Activated CD8-positive, alpha-beta T cell treated with anti-CD3 and anti-CD28 coated beads, Interleukin-2, amount 10 ng/mL, durations not matched to agents 7 days and 5 days (primary cell): ENCODE measurements at places on chromosomes 1 and 21.

DNA sequence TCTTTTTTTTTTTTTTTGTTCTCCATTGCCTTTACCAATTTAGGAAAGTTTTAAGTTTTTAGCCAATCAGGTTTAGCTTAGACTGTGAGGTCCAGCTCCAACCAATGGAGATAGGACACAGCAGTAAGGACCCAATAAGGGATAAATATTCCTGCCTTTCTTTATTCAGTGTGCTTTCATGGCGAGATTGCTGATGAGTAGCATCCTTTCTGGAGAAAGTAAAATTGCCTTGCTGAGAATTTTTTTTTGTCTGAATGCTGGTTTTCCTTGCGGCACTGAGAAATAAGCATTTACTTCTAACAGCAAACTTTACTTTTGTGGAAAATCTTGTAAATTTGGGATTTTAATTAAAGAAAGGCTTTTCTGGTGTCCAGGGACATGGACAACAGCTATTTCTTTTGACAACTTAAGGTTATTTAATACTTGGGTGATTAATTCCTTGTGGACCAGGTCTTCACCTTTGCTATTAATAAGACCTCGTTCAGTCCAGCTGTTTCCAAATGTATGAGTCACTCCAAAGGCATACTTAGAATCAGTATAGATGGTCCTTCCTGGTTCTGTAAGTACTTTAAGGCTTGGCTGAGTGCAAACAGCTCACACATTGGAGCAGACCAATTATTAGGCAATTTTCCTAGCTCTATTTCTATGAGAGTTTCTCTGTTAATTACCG, 54.1 kb downstream of the SERINC2 start:
- no peak for DNase-seq
- no peaks in the 10 kb centered on the region for H3K36me3 ChIP-seq
- peaks cover 5% of the 10 kb centered on the region for H3K27me3 ChIP-seq

GRCh38 chr1:175676991-175677390, 66.4 kb downstream of the TNR start:
- no peaks in the 10 kb centered on the region for H3K36me3 ChIP-seq
- H3K27me3 ChIP-seq, result no peaks in the 10 kb centered on the region
- no peak overlapping the region for H3K27ac ChIP-seq
- no peak for DNase-seq
- no peak overlapping the region for H3K4me3 ChIP-seq

DNA sequence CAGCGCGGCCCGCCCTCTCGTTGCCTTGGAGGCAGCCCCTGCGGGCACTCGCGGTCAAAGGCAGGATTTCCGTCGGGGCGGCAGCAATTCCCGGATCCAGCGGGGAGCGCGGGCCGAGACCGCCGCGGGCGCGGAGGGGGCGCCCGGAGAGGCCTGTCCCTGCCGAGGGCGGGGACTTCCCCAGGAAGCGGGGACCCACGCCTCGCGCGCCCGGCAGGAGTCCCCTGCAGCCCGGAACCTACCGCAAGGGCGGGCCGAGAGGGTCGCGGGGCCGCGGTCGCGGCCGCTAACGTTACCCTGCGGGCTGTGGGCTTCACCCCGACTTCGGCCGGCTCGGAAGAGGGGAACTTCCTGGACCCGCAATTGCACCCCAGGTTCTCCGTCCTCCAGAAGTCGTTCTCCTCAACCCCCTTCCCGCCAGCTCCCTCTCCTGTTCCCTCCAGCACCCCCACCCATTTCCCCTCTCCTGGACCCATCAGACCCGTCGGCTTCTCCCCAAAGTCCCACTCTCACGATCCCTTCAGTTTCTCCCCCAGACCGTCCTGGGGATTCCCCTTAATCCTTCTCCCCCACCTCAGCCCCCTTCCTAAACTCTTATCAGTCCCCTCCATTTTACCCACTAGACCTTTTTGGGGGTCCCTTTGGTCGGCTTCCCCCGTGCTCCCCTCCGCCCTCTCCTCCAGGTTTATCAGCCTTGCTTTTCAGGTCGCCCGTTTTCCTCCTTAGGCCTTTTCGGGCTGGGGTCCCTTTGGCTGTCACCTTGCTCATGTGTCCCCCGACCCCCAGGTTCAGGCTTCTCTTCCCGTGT, 604 bp downstream of the FGR start:
- H3K27me3 ChIP-seq, result peaks cover 5% of the 10 kb centered on the region
- H3K27ac ChIP-seq, result peak overlapping the region; percentile 49
- no peaks in the 10 kb centered on the region for H3K36me3 ChIP-seq
- peak; percentile 51 for DNase-seq
- peak overlapping the region; percentile 43 for H3K4me3 ChIP-seq
- H3K4me1 ChIP-seq, result peaks cover 77% of the 10 kb centered on the region

GRCh38 chr1:7584643-7585042, 186.5 kb upstream of the VAMP3 start:
- no peak overlapping the region for H3K27ac ChIP-seq
- H3K36me3 ChIP-seq, result no peaks in the 10 kb centered on the region
- no peak for DNase-seq

- H3K4me1 ChIP-seq, result peaks cover 32% of the 10 kb centered on the region
- no peak for DNase-seq
- H3K27ac ChIP-seq, result no peak overlapping the region
- no peaks in the 10 kb centered on the region for H3K27me3 ChIP-seq
- H3K36me3 ChIP-seq, result peaks cover 7% of the 10 kb centered on the region
These were observed 60.3 kb downstream of the SLC45A1 start for GRCh38 chr1:8378178-8378577.

DNA sequence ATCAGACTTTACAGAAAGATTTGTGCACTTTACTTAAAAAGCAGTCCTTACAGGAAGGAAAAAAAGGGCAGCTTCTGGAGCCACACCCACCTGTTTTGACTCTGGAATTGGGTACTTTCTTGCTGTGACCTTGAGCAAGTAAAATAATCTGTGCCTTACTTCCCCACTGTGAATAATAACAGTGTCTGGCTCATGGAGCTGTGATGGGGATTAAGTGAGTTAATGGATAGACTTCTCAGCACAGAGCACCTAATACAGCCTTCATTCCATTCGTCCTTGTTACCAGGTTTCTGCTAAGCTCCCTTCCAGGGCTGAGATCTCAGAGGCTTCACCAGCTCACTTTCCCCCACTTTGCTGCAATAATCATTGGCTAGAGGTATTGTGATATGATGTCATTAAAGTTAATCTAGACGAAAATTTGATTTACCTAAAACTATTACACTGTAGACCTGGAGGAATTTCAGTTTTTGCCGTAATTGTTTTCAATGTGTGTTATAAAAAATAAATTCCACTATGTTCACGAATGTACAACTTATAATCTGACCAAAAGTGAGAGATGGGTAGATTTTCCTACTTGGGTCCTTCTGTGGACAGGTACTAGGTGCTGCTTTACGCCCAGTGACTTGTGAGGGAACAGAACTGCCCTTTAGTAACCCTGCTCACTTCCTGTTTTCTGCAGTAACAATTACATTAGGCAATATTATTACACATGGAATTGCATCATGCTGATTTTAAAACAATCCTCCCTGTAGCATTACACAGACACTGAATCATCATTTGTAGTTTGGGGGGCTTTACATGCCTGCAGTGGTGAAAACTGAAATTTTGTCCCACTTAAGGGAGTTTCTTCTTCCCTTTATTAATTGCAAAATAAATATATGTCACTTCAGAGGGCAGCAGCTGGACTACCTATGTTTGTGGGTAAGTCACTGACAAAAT, 19.7 kb upstream of the ABCG1 start:
- DNase-seq, result peak; percentile 34
- H3K4me1 ChIP-seq, result peaks cover 48% of the 10 kb centered on the region
- H3K36me3 ChIP-seq, result no peaks in the 10 kb centered on the region
- no peak overlapping the region for H3K4me3 ChIP-seq
- H3K27me3 ChIP-seq, result peaks cover 8% of the 10 kb centered on the region
- H3K27ac ChIP-seq, result no peak overlapping the region

- no peak overlapping the region for H3K4me3 ChIP-seq
- DNase-seq, result no peak
- H3K27ac ChIP-seq, result no peak overlapping the region
- no peaks in the 10 kb centered on the region for H3K4me1 ChIP-seq
- H3K27me3 ChIP-seq, result no peaks in the 10 kb centered on the region
- H3K36me3 ChIP-seq, result peaks cover 4% of the 10 kb centered on the region
These were observed 155.7 kb downstream of the COP1 start for GRCh38 chr1:176051402-176051801.

GRCh38 chr21:46295996-46296752, 10.0 kb downstream of the YBEY start:
- DNase-seq, result peak; percentile 72
- peak overlapping the region; percentile 78 for H3K27ac ChIP-seq
- peaks cover 28% of the 10 kb centered on the region for H3K4me1 ChIP-seq
- H3K36me3 ChIP-seq, result peaks cover 41% of the 10 kb centered on the region
- H3K27me3 ChIP-seq, result no peaks in the 10 kb centered on the region

GRCh38 chr21:36804874-36805611, 106.1 kb downstream of the SIM2 start:
- H3K27me3 ChIP-seq, result no peaks in the 10 kb centered on the region
- no peaks in the 10 kb centered on the region for H3K36me3 ChIP-seq
- no peak overlapping the region for H3K4me3 ChIP-seq
- no peak for DNase-seq
- no peak overlapping the region for H3K27ac ChIP-seq

DNA sequence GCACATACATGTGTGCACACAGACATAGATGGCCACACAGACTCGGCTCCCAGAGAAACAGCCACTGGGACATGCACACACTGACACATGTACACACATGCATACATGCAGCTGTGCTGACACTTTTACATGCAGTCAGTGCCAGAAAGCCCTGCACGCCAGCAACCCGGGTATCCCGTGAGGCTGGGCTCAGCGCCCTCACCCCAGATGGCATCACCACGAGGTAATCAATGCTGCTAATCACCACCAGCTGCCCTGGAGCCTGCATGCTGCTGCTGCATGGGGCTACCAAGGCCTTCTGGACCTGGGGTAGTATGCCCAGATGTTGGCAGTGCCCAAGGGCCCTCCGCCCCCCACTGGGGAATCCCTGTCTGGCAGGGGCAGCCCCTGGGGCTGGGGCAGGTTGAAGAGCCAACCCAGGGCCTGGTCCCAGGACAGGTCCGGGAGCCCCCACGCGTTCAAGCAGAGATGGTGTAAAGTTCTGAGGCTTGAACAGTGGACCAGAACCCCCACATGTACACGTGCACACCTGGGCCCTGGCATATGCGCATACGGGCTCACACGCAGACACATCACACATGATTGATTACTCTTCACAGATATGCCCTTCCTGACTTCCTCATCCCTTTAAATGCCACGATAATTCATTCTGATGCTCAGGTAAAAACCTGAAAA, 2.7 kb upstream of the COL16A1 start:
- H3K4me1 ChIP-seq, result peaks cover 33% of the 10 kb centered on the region
- DNase-seq, result no peak
- no peak overlapping the region for H3K27ac ChIP-seq

DNA sequence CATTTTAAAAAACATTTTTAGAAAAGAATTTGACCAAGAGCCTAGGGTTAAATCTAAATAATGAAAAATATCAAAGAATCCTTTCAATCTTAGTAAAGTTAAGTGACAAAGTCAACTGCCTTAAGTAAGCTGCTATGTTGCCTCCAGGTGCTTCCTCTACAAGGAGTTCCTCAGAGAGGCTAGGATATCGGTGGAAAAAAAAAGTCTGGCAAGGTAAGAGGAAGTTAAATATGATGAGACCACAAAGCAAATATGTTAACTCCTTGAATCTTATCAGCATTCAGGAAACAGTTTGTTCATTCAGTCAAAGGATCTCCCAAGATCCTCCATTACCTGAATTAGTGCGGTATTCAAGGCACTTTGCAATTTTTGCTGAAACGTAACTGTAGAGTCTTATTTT, 563.5 kb downstream of the PTPRC start:
- peaks cover 3% of the 10 kb centered on the region for H3K4me1 ChIP-seq

- H3K27ac ChIP-seq, result no peak overlapping the region
- peaks cover 2% of the 10 kb centered on the region for H3K27me3 ChIP-seq
- peaks cover 24% of the 10 kb centered on the region for H3K36me3 ChIP-seq
- H3K4me1 ChIP-seq, result peaks cover 27% of the 10 kb centered on the region
These were observed 2.3 kb upstream of the CD55 start for GRCh38 chr1:207319199-207319598.

DNA sequence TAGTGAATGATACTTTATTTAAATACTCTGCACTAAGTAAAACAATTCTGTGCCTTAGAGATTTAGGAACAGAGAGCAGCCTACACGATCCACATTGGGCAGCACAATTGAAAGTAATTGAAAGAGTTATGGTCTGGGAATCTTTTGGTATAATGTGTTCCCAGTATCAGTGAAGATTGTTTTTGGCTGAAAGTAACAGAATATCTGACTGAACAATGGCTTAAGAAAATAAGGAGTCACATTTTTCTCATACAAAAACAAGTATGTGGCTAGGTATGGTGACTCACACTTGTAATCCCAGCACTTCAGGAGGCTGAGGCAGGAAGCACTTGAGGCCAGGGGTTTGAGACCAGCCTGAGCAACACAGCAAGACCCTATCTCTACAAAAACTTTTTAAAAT, 306.2 kb downstream of the NFIA start:
- H3K4me1 ChIP-seq, result peaks cover 9% of the 10 kb centered on the region
- H3K27me3 ChIP-seq, result no peaks in the 10 kb centered on the region
- H3K27ac ChIP-seq, result no peak overlapping the region
- no peaks in the 10 kb centered on the region for H3K36me3 ChIP-seq
- no peak for DNase-seq

GRCh38 chr1:243497939-243498681, 242.3 kb downstream of the SDCCAG8 start:
- H3K4me3 ChIP-seq, result no peak overlapping the region
- H3K36me3 ChIP-seq, result peaks cover 4% of the 10 kb centered on the region

GRCh38 chr1:197463142-197463541, 195.1 kb downstream of the CRB1 start:
- no peaks in the 10 kb centered on the region for H3K36me3 ChIP-seq
- H3K27me3 ChIP-seq, result no peaks in the 10 kb centered on the region
- no peak overlapping the region for H3K4me3 ChIP-seq
- no peak overlapping the region for H3K27ac ChIP-seq
- DNase-seq, result no peak

- H3K27me3 ChIP-seq, result no peaks in the 10 kb centered on the region
- DNase-seq, result peak; percentile 77
- peaks cover 76% of the 10 kb centered on the region for H3K36me3 ChIP-seq
- peaks cover 77% of the 10 kb centered on the region for H3K4me1 ChIP-seq
- peak overlapping the region; percentile 84 for H3K4me3 ChIP-seq
These were observed 19.5 kb upstream of the NCMAP start for GRCh38 chr1:24536391-24536840.

- DNase-seq, result peak; percentile 59
- H3K27ac ChIP-seq, result no peak overlapping the region
- H3K4me1 ChIP-seq, result no peaks in the 10 kb centered on the region
- no peak overlapping the region for H3K4me3 ChIP-seq
- no peaks in the 10 kb centered on the region for H3K36me3 ChIP-seq
These were observed 263.6 kb downstream of the DUSP10 start for GRCh38 chr1:221478050-221478949.

- no peaks in the 10 kb centered on the region for H3K4me1 ChIP-seq
- DNase-seq, result no peak
- no peaks in the 10 kb centered on the region for H3K27me3 ChIP-seq
- H3K4me3 ChIP-seq, result no peak overlapping the region
These were observed 112.5 kb downstream of the USH2A start for GRCh38 chr1:216310776-216311175.

- H3K27ac ChIP-seq, result no peak overlapping the region
- no peak overlapping the region for H3K4me3 ChIP-seq
- no peaks in the 10 kb centered on the region for H3K27me3 ChIP-seq
- no peaks in the 10 kb centered on the region for H3K4me1 ChIP-seq
These were observed 54.5 kb downstream of the IRF2BP2 start for GRCh38 chr1:234555390-234556024.
